ENCODE measurements at places on chromosomes 6 and 20.

- DNase-seq: no peak
Observed at GRCh38 chr6:113788586-113788985, 68.6 kb upstream of the MARCKS start.

- no peak for DNase-seq
Observed at GRCh38 chr20:46221256-46221833, 87.0 kb downstream of the CDH22 start.

GRCh38 chr6:5936631-5937030, 70.1 kb downstream of the NRN1 start:
- DNase-seq: peak; percentile 81

GRCh38 chr6:129280749-129281148, 397.8 kb downstream of the LAMA2 start:
- DNase-seq: no peak

DNA sequence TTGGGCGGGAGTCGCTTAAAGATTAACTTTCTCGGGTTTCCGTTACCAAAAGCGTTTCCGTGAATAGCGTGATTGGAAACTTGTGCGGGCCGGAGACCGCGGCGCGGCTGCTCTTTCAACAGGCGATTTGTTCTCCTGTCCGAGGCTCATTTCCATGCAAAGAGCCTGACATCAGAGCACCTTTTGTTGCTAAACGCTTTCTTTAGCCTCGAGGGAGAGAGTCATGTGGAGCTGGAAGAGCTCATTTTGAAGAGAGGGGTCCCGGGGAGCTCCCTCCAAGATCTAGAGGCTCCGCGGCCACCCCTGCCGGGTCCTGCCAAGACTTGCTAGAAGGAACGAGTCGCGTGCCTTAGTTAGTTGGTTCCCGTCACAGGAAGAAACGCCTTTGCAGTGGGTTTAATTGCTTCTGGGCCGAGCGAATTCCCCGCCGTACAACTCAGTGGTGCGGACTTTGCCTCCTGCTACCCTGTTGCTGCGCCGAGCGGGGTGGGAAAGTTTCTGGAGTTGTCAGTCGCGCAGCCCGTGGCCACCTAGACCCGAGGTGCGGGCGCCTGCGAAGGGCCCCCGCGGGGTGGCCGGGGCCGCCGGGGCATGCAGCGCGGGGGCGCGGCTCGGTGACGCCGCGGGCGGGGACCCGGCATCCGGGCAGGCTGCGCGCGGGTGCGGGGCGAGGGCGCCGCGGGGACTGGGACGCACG, at the start of gene SASH1:
SASH1 (plus strand) TSS at position 489 of the 697 bp plus-strand sequence. CDS start 230 bp downstream, outside the sequence.
- DNase-seq: peak; percentile 89

GRCh38 chr6:29989211-29989610, 46.9 kb downstream of the HLA-A start:
- peak; percentile 65 for DNase-seq

- DNase-seq: no peak
Observed at GRCh38 chr6:20845592-20845991, 311.3 kb downstream of the CDKAL1 start.

DNA sequence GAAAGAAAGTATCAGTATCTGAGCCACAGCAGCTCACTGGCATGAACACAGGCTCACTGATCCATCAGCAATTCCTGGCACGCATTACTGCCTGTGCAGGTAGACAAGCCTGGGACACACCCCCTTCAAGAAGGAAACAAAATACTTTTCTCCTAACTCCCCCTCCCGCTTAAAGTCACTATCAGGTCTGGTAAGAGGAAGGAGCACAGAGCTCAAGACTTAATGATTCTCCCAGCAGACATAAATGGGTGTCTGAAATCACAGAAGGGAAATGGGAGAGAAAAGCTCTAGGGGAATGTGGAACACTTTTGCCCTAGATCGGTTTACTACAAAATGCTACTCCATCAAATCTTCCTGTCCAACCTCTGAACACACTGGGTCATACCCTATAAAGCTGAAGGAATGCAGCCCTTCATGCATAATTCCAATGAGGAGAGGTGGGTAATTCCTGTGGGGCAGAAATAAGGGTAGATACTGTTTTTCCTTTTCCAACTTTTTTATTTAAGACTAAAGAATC, at the start of gene ADGRF1:
ADGRF1 (minus strand) TSS at position 58 of the 517 bp plus-strand sequence. CDS start 13,271 bp downstream, outside the sequence.
- DNase-seq: peak; percentile 62

GRCh38 chr6:110095101-110095500, 84.4 kb downstream of the WASF1 start:
- DNase-seq: no peak

DNA sequence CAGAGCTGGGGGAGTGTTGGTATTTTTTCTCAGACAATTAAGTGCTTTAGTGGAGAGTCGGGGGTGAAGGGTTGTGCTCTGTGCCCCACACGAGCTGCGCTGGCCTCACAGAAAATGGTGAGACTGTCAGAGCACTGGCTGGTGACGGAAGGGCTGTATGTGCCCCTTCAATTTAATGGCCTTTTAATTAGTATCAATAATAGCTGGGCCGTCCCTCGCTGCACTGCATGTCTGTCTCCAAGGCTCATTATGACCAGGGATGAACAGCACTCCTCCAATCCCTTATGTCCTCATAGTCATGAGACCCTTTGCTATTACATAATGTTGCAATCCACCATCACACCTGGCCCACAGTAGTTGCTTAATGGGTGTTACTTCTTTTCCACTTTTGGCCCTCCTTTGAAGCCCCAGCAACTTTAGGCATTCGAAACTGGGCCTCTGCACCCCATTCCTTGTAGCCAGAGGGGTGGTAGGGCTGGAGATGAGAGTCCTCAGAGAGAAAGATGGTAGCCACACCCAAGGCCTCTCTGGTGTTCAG, 9.5 kb upstream of the RALY start:
- no peak for DNase-seq

DNA sequence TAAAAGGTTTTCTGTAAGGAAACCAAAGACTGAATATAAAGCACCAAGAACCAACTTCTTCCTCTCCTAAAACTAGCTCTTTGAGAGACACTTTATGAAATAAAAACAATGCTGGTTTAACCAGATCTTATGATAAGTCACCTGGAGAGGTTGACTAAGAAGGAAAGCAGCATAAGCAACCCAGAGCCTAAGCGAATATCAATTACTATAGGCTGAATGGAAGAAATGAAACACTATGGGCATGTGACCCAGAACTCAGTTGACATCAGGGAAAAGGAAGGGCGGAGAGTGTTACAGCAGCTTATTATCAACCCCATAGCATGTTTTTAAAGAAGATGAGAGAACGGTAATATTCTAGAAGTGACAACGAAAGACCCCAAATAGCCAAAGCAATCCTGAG, 94.1 kb upstream of the STMND1 start:
- DNase-seq: no peak

DNA sequence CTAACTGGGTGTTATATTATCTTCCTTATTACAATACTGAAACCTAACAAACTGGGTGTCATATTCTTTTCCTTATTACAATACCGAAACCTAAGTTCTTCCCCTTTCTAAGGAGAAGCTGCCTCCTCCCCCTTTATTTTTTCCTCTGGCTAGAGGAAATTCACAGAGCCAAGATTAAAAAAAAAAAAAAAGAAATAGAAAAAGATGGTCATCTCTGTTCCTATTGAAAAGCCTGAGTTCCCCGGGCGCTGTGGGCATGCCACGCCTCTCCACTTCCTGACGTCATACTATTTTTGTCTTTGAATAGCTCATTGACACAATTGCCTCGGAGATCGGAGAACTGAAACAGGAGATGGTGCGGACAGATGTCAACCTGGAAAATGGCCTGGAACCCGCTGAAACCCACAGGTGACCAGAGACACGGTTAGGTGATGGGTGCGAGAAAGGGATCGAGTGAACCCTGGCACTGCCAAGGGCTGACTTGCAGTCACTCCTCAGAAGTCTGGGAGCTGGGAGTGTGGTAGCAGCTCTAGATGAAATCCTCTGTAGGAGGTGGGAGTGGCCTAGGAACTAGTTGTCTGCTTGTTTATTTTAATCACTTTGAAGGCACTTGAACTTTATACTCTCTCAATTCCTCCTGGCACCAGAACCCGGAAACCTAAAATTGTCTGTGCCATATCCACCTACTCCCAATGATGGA, 82.2 kb upstream of the NAA20 start:
- no peak for DNase-seq

DNA sequence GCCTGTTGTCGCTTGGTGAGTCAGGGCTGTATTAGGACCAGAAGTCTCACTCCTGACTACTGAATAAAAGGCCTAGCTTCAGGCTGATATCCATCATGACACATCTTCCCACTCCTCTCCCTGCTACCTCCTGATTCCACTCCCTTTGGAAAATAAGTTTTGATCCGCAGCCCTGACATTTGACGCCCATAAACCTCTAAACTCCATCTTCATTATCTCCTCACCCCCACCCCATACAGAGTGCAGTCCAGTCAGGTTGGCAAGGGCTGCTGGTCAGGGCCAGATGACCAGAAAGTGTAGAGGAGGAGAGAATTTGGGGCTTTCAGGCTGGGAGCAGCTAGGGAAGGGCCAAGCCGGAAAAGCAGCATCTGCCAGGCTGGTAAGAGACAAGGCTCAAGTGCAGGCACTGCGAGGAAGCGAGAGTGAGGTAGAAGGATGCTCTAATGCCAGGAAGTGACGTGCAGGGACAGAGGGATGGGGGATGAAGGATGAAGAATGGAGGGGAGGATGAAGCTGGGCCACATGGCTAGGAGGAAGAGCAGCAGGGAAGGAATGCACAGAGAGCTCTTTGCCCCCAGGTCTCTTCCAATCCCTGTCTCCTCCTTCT, 1.2 kb downstream of the GGT7 start:
- no peak for DNase-seq

GRCh38 chr6:5178806-5179205, 81.9 kb downstream of the LYRM4 start:
- DNase-seq: no peak

DNA sequence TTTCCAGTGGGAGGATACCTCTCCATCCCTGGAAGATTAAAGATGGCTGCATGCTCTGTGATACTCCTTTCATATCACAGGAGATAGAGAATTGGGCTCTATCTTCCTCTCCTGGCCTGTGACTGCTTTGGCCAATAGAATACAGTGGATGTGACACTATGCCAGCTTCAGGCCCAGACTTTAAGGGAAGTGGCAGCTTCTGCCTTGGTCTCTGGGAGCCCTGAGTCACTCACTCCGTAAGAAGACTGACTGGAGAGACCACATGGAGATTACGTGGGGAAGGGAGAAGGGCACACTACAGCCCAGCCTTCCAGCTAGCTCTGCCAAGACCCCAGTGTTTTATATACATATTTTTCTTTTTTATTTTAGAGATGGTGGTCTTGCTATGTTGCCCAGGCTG, 10.4 kb upstream of the MMP9 start:
- peak; percentile 59 for DNase-seq

DNA sequence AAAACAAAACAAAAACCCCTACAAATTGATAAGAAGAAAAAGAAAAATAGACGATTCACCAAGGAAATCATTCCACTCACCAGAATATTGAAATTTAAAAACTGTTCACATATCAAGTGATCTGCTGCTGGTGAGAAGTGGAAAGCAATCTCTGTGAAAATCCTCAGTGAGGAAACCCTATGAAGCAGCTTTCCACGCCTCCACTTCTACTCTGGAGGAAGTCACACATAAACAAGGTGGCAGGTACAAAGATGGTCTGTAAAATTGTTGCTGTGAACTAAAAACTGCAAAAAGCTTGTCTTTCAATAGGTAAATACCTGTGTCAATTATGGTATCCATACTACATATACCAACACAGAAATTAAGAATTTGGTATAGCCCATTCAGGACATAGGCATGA, 18.5 kb downstream of the CD164 start:
- DNase-seq: no peak

DNA sequence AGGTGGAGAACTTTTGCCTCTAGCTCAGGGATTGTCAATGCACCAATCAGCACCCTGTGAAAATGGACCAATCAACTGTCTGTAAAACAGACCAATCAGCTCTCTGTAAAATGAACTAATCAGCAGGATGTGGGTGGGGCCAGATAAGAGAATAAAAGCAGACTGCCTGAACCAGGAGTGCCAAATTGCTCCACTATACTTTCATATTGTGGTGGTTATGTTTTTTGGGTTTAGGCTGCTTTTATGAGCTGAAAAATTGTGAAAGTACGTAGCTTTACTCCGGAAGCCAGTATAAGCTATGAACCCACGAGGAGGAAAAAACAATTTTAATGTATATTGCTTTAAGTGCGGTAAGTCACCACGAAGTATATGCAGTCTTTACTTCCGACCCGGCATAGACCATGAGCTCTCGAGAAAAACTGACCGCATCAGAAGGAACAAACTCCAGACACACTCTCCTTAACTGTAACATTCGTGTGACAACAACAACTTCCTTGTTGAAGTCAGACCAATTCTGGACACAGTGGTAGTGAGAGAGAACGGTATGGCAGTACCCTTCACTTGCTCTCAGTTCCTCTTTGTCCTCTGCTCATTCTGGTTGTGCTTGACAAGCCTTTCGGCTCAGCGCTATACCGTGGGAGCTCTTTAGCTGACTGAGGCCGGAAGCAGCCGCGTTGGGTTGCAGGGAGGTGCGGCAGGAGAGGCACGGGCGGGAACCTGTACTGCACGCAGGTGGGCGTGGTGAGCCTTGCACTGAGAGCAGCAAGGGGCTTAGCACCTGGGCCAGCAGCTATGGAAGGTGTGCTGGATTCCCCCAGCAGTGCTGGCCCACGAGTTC, 81.9 kb upstream of the E2F3 start:
- no peak for DNase-seq

DNA sequence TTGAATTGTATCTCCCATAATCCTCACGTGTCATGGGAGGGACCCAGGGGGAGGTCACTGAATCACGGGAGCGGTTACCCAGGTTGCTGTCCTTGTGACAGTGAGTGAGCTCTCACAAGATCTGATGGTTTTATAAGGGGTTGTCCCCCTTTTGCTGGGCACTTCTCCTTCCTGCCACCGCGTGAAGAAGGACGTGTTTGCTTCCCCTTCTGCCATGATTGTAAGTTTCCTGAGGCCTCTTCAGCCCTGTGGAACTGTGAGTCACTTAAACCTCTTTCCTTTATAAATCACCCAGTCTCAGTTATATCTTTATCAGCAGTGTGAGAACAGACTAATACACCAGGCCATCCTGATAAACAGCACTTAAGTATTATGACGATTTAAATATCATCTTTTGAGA, 9.0 kb upstream of the MRGBP start:
- no peak for DNase-seq

DNA sequence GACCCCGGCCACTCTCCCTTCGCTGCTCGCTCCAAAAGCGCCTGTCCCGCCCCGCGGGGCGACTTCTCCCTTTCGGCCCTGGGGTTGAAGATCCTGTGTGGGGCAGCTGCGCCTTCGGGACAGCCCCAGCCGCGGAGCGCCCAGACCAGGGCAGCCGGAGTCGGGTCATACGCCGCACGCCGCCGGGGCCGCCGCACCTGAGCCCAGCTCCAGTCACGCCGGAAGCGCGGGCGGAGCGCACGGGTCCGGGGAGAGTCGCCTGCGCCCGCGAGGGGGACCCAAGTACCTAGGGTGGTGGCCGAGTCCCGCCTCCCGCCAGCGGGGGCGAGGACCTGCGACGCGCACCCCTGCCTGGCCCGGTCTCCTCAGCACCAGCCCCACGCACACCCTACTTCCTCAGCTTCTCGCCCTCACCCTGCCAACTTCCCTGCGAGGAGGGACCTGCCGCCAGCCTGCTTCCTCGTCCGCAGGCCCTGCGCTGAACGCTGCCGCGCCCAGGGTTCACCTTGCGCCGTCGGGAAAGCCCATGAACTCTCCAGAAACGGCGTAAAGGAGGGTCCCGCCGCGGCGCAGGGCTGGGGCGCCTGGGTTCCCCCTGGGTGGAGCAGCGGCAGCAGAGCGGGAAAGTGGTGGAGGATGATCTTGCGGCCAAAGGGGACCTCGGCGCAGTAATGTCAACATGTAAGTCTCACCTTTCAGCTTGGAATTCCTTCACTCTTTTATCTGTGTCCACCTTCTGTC, at the start of gene ADGRG6:
ADGRG6 (plus strand) TSS at position 357 of the 741 bp plus-strand sequence; CDS start at position 680, 323 bp downstream.
- peak; percentile 69 for DNase-seq

GRCh38 chr6:169590376-169590939, 111.4 kb downstream of the WDR27 start:
- DNase-seq: no peak
